ENCODE measurements at places on chromosomes 16 and 17.

DNA sequence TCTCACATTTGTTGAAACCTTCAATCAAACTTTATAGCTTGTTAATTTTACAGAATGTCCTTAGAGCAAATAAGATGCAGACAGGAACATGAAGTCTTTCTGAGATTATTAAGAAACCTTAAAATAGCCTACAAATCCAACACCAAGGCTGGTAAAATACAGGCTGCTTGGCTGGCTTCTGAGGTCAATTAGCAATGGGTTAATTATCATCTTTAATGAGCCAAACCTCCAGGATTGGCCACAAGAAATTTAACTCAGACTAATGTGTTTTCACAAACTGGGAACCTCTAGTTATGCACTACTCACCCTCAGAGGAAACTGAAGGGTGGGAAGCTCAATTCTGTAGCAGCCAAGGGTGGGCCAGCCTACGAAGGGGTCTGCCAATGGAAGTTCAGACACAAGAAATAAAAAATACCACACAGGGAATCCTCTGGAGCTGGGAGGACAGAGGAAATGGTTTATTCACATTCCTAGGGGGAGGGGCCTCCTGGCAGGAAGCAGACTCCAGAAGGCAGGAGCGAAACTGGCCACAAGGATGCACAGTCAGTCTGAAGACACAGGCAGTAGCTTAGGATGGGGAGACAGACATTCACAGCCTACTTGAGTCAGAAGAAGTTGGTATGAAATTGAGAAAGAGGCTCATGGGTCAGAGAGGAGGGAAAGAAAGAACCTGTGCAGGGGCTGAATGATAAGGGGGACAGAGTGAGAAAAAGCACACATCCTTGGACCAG lies 36.1 kb downstream of the HIC1 start:
- peak; percentile 74 for DNase-seq

- no peak for DNase-seq
Measured at GRCh38 chr16:28537964-28538732, 626 bp downstream of the NUPR1 start.

GRCh38 chr17:10046786-10047785 lies 142.0 kb upstream of the RCVRN start:
- no peak for DNase-seq

DNA sequence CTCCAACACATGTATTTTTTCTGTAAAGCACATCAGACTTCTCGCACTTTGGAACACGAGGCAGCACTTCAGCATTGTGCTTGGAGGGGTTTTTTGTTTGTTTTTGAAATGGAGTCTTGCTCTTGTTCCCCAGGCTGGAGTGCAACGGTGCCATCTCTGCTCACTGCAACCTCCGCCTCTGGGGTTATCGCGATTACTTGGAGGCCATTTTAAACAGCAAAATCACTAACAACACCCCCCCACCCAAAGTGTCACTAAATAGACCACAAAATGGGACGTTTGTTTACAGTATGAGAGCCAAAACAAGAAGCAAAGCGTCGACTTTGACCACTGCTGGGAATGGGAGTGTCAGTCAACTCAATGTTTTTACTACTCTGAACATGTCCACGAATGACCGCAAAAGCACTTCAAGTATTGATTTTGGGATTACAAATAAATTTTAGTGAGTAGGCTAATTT lies 9.0 kb upstream of the C16orf87 start:
- no peak for DNase-seq

DNA sequence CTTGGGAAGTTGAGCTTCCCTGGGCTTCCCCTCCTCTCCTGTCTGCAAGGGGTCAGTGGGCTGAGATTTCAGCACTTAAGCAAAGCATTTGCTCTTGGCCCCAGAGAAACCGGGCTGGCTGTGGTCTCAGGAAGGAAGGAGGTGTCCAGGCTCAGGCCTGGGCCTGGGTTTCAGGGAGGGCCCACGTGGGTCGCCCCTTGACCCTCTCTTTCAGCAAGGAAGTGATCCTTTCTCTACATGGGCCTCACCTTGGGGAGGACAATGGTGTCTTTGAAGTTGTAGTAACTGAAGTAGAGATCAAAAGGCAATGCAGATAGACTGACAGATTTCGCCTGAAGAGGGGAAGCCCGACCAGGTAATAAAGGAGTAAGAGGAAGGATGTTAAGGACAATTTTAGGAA lies 2.7 kb downstream of the NOD2 start:
- no peak for DNase-seq

GRCh38 chr17:80257716-80258213 lies 2.9 kb upstream of the RNF213 start:
- no peak for DNase-seq

DNA sequence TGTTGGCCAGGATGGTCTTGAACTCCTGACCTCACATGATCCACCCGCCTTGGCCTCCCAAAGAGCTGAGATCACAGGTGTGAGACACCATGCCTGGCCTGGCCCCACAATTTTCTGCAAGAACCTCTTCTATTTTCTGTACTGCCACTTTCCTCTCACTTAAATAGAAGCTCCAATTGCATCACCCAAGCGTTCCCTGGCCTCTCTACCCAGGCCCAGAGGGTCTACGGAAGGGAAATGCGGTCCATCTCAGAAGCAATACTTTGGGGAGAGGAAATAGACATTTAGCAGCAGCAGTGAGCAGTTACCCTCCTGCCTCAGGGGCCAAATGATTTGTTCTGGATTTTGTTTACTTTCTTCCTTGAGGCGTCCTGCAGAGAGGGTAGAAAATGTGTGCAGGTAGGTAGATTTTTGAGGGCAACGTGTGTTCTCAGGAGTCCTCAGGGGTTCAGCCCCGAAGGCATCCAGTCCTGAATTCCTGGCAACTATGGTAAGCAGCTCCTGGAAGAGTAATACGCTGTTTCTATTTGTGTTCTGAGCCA lies 11.0 kb downstream of the SLC6A4 start:
- DNase-seq = no peak

DNA sequence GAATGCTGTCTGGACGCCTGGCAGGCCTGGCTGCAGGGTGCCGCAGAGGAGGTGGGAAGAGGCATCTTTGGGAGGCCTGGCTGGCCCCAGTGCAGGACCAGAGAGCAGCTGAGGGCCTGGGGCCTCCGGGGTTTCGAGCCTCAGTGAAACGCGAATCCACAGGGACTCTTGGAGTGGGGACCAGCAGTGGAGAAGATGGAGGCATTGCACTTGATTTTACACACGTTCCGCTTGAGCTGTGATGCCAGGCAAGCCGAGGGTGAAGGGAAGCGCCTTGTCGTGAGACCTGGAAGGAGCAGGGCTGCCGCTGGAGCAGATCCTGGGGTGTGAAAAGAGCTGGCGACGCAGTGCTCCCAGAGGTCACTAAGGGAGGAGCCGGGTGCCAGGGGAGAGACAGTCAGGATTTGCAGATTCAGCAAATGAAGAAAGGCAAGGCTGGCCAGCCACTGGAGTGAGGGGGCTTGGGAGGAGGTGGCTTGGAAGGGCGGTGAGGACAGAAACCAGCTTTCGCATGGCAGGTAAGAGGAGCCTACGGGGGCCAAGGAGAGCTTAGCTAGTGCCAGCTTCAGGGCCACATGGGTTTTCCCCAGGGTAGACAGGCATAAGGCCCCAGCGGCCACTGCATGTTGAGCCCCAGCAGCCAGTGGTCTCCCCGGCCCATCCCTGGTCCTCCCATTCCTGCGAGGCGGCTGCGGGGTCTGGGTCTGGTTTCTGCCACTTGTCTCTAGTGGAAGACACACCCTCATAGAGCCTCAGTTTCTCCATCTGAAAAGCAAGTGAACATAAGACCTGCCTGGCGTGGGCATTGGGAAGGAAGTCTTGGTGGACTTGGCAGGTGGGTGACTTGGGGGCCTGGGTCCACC lies 175.2 kb upstream of the CHMP6 start:
- DNase-seq = no peak

DNA sequence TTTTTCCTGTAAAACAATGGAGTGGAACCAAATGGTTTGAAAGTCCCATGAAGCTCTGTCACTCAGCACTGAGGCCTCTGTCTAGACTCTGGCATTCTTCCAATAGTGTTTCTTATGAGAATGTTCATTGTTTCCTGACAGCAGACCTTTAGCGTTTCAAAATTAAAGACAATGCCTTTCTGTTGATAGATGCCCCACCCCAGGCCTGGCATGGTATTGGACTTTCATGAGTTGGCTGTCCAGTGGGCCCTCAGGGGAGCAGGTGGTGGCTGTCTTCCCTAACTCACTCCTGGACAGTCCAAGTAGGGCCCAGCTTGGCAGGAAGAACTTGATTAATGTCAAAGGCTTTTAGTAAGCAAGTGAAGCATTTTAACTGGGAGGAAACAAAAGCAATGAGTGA lies 186.5 kb upstream of the CCL2 start:
- no peak for DNase-seq

DNA sequence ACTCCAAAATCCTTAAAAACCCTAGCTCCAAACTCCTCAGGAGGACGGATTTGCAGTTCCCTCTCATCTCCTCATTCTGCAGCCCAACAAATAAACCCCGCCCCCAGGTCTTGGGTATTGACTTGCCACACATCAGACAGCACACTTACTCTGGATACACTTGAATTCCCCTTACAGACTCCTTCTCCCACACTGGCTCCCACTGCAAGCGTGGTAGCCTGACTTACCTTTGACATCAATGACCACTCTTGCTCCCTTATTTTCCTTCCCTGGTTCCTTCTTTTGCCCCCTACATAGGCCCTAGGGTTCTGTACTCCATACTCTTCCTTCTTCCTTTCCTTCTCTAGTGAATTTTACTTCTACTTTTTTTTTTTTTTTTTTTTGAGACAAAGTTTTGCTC lies 7.5 kb downstream of the RFFL start:
- peak; percentile 89 for DNase-seq

- no peak for DNase-seq
Measured at GRCh38 chr17:77208856-77209255, 68.1 kb downstream of the SEC14L1 start.

DNA sequence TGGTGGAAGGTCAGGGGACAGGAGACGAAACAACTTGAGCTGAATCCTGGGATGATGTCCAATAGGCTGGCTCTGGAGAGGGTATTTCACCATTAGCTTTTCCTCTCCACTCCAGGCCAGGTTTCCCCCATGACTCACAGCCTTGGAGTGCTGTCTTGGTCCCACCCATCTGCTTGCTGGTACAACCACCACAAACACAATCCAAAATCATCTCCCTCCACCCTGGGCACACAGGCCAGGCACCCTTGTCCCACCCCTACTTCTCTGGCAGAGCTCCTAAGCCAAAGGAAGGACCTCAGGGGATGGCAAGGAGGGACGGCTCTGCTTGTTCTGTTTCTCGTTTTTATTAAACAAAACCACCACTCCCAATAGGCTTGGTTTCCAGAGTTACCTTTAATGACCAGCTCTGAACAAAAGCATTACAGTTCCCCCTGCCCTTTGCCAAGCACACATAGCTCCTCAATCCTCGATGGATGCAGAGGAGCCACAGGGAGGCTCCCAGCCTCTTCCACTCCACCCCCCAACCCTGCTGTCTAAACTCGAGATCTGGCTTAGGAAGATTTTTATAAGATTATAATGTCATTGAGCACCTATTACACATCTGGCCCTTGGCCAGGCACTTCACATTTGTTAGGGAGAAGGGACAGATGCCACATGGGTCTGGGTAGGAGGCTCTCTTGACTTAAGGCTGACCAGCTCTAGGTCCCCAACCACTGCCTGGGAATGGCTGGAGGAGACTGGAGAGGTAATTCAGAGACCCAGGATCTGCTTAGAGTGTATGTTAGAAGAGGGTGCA lies 13.3 kb downstream of the CAVIN1 start:
- DNase-seq = peak; percentile 91

- DNase-seq = no peak
Measured at GRCh38 chr16:87382023-87382785, 1.4 kb downstream of the FBXO31 start.

DNA sequence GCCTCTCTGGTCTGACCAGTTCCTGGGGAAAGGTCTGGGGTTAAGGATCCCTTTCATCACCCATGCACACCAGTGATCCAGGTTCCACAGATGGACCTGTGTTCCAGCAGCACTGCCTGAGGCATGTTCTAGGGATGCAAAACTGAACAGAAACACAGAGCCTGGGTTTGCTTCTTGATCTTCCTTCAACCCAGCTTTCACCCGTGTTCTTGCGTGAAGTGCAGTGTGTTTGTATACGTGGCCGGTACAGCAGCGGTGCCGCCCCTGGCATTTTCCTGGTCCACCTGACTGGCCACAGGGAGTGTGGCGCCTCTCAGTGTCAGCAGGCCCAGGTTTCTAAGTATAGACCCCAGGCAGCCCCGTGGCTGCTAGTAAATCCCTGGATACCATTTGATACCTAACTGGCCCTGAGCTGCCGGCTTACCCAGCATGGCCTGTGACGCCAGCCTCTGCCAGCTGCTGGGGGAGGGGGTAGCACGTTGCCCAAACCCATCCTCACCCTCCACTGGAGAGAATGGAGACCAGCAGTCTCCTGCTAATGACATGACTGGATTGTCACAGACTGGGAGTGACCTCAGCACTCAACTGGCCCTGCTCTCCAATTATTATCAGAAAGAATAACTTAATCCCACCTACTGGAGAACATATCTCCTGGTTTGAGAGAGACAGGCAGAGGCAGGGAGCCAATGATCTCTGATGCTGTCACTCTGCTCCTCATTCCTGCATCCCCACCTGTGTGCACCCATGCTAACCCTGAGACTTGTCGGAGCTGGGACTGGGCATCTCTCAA lies 59.2 kb upstream of the LGALS9 start:
- DNase-seq = no peak

DNA sequence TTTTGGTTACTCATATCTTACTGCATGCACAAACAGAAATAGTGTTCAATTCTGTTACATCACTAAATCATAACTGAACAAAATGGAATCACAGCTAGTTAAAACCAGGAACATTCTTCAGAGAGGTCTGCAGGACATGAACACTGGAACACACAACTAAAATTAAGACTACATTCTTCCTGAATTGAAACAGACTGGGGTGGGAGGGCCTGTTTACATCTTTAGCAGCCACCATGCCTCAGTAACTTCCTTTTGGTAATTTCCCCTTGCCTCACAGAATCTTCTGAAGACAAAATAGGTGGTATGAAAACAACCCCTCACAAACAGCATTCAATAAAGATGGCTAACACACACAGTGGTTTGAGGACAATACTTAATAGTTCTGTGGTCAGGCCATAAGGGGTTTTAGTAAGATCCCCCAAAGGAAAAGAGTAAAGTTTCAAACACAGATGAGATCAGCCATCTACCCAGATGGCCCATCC lies 6.5 kb downstream of the MARF1 start:
- DNase-seq = no peak

- no peak for DNase-seq
Measured at GRCh38 chr17:78441271-78441971, 63.0 kb downstream of the PGS1 start.

GRCh38 chr17:55303008-55303493 lies 38.3 kb downstream of the HLF start:
- no peak for DNase-seq

GRCh38 chr17:72978593-72979218 lies 113.8 kb downstream of the SLC39A11 start:
- DNase-seq = no peak

- DNase-seq = no peak
Measured at GRCh38 chr16:46466239-46466638, 154.9 kb downstream of the SHCBP1 start.

DNA sequence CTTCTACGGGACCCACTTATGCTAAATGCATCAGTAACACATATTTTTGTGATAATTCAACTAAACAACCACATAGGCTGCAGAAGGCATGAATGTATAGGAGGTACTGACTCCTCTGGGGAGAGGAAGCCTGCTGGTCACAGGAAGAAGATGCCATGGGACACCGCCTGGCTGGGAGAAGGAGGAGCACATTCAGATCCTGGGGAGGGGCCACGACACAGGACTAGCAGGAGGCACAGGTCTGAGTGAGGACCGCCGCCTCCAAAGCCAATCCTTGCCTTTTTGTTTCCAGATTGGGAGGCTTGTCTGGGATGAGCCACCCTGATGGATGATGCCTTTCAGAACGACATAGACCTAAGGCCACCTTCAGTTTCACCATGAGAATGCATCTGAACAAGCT lies 34.6 kb downstream of the MBTPS1 start:
- no peak for DNase-seq

Measured in renal cortical epithelial cell (primary cell).